ENCODE measurements at places on chromosomes 16 and 17.

DNA sequence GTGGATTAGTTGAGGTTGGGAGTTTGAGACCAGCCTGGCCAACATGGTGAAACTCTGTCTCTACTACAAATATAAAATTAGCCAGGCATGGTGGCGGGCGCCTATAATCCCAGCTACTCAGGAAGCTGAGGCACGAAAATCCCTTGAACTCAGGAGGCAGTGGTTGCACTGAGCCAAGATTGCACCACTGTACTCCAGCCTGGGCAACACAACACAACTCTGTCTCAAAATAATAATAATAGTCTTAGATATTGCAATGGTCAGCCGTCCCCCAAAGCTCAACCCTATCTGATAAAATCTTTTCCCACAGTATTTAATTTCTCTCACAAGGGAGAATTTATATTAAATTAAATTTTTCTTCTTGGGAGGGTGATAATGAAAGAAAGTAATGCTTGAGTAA, 169.6 kb downstream of the XYLT1 start:
- no peak for DNase-seq

DNA sequence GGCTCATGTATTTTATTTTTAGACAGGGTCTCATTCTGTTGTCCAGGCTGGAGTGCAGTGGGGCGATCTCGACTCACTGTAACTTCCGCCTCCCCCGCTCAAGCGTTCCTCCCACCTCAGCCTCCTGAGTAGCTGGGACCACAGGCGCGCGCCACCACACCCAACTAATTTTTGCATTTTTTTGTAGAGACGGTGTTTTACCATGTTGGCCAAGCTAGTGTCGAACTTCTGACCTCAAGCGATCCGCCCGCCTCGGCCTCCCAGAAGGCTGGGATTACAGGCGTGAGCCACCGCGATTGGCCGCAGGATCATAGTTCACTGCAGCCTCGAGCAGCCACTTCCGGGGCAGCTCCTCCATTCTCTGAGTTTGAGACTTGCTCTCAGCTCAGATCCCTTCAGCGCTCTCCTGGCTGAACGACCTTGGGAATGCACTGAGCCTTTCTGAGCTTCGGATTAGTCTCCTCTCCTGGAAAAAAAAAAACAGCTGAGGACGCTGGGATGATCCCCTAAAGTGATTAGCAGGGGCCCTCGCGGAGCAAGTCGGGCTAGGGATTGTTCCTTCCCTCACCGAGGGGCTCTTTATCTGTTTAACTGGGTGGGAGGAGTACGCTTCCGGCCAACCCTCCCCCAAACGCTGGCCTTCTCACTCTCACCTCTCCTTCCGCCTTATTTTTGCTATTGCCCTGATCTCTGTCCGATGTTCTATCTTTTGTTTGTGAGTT, 1.1 kb upstream of the PKMYT1 start:
- DNase-seq: no peak

GRCh38 chr17:66383333-66383732, 80.9 kb downstream of the PRKCA start:
- DNase-seq: no peak

GRCh38 chr17:33024688-33025486, 33.2 kb downstream of the SPACA3 start:
- no peak for DNase-seq

- DNase-seq: peak; percentile 23
Measured at GRCh38 chr17:10149573-10150399, 48.6 kb downstream of the GAS7 start.

GRCh38 chr16:30526137-30526822, at the start of gene ZNF768:
Gene ZNF768, minus strand, starts transcription at chr16:30526566. Its CDS starts 153 bp downstream, at chr16:30526413.
- no peak for DNase-seq

DNA sequence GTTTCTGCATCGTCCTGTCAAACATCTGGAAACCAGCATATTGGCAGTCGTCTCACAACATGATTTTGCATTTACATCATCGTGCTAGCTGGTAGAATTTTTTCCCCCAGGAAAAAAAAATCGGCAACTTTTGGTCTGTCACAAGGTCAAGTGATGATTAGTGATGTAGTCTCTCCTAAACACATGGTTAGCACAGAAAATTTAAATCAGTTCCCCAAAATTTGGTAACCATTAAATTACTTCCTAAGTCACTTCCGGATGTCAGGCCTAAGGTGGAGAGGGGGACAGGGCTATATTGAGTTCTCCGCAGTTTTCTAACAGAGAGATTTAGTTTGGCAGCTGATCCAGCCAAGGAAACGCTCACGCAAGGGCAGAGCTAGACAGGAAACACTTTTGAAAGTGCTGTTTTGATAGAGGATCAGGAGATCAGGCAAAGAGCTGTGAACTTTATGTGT, 271.0 kb upstream of the TBX2 start:
- no peak for DNase-seq

DNA sequence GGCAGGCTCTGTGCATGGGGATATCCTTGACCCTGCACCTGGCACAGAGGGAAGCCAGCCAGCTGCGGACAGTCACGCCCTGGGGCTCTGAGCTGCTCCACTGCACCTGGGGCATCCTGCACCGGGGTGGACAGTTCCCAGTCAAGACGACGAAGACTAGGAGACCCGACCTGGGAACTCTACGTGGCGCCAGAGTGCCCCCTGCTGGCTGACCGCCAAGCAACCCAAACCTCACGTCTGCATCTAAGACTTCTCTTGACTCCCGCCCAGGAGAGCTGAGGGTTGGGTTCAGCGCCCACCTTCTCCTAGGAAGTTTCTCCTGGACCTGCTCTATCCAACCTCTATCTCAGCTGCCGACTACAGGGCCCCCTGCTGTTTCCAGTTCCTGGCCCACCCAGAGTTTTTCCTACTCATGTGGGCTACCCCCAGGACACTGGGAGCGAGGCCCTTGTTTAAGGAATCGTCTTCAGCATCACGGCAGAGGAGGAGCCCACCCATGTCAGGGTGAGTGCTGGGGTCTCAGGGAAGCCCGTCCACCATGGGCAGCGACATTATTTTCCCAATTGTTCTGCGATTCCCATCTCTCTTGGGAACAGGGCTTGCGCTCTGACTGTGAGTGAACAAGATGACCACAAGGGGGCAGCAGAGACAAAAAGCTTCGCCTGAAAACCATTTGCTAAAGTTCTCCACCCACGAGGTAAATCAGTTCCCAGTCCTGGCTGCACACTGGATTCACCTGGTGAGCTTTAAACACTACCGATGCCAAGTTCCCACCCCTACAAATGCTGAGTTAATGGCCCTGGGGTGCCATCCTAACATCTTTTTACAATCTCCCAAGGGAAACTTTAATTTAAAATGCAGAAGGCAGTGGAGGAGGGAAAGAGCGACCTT, 29.3 kb downstream of the TLE7 start:
- peak; percentile 58 for DNase-seq

- no peak for DNase-seq
Measured at GRCh38 chr16:74019612-74020011, 277.0 kb upstream of the PSMD7 start.

GRCh38 chr16:21194771-21195301, 16.5 kb downstream of the ZP2 start:
- no peak for DNase-seq

DNA sequence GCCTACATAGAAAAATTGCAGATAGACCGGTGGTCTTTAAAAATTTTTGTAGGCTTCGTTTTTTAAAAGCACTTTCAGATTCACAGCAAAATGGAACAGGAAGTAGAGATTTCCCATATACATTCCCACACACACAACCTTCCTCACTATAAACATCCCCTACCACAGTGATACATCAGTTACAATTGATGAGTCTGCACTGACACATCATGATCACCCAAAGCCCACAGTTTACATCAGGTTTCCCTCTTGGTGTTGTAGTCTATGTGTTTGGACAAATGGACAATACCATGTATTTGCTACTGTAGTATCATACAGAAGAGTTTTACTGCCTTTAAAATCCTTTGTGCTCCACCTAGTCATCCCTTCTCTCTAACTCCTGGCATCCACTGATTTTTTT, 113.9 kb upstream of the ADAMTS18 start:
- DNase-seq: no peak

DNA sequence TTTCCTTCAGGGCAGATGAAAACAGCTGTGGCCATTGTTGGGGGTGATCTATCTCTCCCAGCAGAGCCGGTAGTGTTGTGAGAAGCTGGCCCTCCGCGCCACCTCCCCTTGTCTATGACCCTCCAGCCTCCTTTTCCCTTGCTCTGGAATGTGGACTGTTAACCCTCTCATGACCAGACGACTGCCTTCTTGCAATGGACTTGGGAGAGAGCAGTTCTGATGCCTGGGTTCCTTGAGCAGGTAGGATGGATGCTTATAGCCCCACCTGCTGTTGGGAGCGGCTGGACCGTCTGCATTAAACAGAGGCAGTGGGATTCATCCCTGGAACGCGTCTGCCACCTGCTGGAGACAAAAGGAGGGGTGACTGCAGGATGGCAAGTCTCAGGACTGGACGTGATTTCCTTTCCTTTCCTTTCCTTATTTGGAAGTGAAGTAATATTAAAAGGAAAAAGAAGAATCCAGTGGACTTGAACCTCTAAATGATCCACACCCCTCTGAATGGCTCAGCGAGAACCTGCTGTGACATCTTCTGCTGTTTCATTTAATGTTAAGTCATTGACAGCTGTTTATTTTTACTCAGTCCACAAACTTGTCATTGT, 1.8 kb upstream of the SOST start:
- DNase-seq: peak; percentile 86

DNA sequence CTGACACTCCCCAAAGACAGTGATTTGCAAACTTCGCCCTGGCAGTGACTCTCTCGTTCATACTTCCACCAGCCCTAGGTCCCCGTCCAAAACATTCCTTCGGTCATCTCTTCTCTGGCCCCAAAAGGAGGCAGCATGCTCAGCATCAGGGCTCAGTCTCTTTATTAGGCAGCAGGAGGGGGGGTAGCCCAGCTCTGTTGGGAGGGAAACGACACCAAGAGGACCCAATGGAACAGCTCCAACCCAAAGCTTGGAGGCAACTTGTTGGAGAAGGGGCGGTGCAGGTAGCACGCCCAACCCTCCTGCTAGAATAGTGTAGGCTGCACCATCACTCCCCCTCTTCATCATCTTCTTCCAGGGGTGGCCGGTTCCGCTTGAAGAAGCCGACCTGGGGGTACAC, 8.4 kb upstream of the FAM171A2 start:
- DNase-seq: no peak

GRCh38 chr17:8875957-8876356, 8.5 kb upstream of the PIK3R6 start:
- no peak for DNase-seq

GRCh38 chr17:73879987-73880386, 235.7 kb upstream of the SDK2 start:
- DNase-seq: no peak

DNA sequence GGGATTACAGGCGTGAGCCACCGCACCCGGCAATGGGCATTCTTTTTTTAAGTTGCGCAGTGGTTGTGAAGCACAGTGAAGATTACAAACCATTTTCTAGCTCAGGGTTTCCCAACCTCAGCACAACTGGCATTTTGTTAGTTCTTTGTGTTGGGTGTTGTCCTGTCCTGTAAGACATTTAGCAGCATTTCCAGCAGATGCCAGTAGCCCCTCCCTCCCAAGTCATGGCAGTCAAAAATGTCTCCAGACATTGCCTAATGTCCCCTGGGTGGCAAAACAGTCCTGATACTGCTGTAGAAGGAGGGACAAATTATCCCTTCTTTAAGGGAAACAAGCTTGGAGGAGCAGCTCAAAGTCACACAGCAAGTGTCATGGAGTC, 15.6 kb downstream of the PLK1 start:
- DNase-seq: no peak

GRCh38 chr16:23369416-23369815, 67.3 kb downstream of the SCNN1B start:
- no peak for DNase-seq

DNA sequence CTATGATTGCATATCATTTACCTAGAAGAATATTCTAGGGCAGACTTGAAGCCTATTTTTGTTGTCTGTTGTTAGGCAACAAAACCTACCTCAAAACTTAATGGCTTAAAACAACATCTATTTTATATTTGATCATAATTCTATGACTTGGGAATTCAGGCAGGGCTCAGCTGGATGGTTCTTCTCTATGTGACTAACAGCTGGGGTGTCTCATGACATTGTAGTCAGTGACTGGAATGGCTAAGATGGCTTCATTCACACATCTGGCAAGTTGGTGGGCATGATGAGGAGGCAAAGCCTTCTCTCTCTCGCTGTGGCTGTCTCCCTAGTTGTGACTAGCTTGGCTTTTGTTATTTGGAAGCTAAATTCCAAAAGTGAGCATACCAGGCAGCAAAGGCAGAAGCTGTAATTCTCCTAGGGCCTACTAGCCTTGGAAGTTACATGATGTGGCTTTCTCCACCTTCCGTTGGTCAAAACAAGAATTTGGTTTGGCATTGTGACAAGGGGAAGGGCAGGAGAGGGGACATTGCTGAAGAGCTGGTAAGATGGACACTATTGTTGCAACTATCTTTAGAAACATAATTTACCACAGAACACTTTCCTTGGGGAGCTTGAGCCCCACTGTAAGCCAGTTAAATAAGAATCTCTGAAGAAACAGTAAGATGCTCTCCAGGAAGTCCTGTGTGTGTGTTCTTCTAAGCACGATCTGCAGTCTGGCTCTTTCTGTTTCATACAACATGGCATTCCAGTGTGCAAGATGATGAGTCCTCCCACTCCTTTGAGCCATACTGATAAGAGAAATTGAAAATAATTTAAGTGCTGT, 39.4 kb downstream of the ZNRF1 start:
- no peak for DNase-seq

DNA sequence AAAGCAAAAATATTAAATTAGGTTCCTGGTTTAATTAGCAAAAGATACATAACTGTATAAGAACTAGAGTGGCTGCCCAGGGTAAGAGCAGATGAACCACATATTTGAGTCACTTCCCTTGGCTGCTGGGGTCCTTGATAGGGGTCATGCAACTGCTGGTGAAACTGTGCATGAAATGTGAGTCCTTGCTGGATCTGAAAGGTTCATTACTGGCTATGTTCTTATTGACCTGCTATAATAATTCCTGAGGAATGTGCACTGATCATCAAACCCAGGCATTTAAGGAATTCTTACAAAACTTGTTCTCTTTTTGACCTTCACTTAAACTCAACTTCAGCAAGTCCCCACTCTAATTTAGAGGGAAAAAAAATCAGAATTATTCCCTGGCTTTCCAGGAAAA, 183.4 kb downstream of the ZNF18 start:
- no peak for DNase-seq

- no peak for DNase-seq
Measured at GRCh38 chr16:81357711-81358260, 43.0 kb downstream of the GAN start.

- no peak for DNase-seq
Measured at GRCh38 chr16:82594114-82594513, 32.7 kb upstream of the CDH13 start.

DNA sequence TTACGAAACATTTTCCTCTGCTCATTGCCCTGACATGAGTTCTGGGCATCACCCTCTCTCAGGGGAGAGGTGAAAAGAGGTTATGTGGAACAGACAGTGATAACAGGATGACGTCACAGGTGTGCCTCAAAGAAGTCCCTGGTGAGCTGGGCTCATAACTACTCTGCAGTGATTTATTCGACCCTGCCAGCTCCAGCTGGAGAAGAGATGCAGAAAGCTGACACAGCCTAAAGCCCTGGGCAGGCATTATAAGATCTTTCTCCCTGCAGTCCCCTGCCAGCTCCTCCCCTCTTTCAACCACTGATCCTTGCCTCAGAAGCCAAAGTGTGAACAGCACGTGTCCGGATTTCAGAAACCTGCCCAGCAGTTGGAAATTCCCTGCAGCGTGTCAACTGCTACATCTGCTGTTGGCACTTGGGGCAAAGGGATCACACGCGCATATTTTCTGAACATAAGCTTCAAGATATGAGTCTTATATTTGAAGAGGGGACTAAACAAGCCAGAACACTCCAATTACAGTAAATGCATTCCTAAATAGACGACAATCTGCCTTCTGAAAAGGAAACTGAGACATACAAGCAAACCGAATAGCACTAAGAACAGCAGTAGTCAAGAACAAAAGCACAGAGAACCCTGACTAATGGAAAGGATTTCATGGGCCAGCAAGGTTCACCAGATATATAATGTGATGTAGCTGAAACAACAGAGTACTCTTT, 80.5 kb downstream of the SMG6 start:
- peak; percentile 57 for DNase-seq
